T-cell (primary cell): ENCODE measurements at places on chromosomes 12 and 14. TPM values are rescaled to one million over a fixed set of nuclear protein-coding genes. Genes with fewer than 3 reads are reported as not detected.

GRCh38 chr14:96083667-96084320 lies 44.6 kb downstream of the C14orf132 start:
- no peak for DNase-seq

Gene KCNH5
- total RNA-seq = not detected

Gene RIPK3
- total RNA-seq = 59.6 TPM

Gene GAS2L3
- 0.09 TPM for total RNA-seq

DNA sequence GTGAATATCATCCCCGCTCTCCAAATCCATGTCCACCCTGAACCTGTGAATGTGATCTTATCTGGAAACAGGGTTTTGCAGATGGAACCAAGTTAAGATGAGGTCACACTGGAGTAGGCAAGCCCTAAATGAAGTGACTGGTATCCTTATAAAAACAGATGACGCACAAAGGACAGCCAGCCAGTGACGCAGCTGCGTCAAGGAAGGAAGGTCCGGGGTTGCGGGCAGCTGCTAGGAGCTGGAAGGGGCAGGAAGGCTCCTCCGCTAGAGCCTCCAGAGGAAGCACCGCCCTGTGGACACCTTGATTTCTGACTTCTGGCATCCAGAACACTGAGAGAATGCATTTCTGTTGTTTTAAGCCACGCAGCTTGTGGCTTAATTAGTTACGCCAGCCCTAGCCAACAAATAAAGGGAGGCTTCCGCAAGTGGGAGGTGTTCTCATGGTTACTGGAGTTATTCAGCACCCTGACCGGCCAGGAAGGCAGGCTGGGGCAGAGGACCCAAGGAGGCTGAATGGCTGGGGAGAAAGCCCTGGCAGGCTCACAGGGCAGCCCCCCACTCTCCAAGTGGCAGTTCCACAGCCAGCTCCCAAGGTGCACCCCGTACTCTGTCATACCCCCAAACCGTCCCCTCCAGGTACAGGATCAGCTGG lies 127.6 kb upstream of the NCOR2 start:
- DNase-seq = no peak

DNA sequence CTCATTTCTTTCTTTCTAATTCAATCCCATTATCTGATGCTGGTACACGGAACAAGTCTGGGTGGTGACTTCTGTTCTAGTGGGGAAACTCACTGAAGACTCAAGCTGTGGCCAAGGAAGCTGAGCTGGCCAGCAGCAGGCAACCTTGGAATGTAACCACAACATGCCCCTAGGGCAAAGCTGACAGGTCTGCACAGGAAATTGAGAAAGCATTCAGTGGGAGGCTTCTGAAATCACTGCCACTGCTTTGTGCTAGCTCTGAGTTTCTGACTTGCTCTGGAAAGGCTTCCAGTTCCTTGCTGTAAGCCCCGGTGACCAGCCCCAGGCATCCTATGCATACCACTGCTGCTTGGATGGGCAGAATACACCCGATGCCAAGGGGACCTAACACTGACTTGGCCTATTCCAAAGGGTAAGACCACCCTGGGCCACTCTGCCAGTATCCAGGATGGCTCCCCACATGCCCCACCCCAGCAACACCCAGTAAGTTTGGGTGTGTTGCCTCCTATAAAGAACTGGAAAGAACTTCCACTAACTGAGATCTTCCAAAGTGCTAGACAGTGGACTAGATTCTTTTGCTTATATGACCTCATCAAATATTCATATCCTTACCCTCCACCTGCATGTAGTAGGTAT lies 84.5 kb upstream of the CDKN3 start:
- no peak for DNase-seq

DNA sequence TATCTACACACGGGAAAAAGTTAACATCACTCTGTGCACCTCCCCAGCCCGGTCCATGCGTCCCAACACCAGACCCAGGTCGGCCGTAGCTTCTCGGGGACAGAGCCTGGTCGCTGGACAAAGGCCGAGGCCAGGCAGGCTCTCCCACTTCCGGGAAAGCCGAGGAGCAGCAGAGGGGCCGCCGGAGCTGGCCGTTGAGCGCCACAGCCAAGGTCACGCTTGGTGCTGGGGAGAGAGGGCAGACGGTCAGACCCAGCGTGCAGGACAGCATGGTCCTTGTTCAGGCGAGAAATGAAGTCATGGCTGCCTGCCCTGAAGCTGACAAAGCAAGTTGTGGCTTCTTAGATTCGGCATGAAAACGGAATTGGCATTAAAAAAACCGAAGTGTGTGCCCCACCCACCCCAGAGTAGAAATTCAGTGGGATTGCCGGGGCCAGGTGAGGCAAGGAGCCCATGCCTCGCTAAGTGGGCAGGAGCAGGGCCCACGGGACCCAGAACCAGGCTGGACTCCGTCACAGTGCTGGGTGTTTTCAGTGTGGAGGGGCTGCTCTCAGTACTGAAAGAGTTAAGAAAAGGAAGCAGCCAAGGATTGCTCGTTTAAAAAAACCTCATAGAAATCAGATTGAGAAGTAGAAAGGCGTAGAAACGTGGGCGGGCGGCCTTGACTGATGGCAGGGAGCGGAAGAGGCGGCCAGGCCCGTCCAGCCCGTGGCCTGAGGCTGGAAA lies 4.3 kb downstream of the ARL6IP4 start:
- no peak for DNase-seq

Gene CEBPE
- 0.44 TPM for total RNA-seq

DNA sequence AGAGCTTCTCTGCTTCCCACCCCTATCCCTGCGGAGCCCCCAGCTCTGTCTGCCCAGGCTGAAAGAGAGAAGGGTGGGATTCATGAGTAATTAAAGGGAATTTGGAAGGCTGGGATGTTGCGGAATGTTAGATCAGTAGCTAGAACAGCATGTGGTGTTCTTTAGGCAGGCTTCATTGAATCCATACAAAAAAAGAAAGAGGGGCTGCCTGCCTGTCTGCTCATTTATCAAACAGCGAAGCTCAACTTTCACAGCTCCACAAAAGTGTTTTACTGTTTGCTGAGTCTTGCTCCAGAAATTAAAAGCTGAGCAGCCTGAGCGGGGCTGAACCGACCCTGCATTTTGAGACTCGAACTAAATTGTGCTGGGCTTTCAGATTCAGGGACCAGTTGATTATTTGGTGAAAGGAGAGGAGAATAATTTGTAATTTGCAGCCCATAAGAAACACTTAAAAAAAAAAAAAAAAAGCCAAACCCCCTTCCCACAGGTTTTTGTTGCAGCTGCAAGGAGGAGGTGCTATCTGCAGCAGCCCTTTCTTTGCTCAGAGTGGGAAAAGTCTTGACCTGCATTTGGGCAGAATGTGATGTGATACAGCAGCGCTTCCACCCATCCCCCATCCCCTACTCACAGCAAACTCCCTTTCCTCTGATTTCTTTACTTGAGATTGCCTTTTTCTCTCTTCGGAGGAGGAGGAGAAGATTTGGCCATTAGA lies 89.7 kb downstream of the RFX4 start:
- no peak for DNase-seq

DNA sequence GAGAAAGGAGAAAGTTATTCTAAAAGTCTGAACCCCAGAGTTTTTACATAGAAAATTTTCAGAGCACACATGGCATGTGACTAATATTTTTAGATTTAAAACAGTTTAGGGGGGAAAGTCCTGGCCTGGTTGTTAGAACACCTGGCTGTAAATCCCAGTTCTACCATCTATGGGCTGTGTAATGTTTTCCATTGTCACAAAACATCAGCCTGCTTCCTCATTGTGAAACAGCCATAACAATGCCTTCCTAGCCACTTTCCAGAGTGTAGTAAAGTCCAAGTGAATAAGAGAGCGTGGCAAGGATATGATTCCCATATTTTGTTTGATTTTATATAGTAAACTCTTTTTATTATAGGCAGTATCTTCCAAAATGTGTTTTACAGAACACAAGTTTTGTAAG lies 310.0 kb upstream of the DCN start:
- no peak for DNase-seq

- DNase-seq = no peak
Measured at GRCh38 chr14:22416193-22416592, 172.8 kb downstream of the DAD1 start.

DNA sequence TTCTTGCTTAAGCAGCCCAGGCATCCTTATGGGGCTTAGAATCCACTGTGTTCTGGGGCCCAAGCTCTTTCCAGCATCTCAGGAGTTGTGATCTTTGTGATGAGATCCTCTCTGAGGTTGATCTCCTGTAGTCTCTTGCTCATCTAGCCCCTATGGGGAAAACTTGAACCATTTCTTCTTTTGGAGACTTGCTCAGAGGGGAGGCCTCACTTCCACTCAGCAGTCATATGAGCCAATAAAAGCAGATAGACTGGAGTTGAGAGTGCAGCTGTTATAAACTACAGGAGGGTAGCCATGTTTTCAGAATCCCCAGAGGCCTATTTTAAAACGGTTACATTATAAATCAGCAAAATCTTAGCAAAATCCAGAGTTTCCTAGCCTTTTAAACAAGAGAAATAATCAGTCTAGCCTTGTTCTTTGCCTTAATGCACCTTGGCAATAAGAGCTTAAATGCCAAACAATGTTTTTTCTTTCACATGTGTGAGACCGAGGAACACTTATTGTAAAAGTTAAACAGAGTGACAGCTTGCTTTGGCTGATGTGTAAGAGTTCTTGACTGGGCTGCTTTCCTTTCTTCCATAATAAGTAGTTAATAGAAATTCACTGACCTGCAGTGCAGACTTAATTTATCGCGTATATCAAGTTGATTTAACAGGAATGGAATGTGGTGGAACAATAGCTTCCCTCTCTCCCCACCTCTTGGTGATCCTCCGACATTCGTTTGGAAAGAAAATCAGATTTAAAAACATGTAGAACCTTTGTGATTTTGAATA lies 168.3 kb downstream of the NEDD1 start:
- DNase-seq = no peak

Gene CYP27B1
- 1.2 TPM for total RNA-seq

Gene DDX23
- 158 TPM for total RNA-seq

DNA sequence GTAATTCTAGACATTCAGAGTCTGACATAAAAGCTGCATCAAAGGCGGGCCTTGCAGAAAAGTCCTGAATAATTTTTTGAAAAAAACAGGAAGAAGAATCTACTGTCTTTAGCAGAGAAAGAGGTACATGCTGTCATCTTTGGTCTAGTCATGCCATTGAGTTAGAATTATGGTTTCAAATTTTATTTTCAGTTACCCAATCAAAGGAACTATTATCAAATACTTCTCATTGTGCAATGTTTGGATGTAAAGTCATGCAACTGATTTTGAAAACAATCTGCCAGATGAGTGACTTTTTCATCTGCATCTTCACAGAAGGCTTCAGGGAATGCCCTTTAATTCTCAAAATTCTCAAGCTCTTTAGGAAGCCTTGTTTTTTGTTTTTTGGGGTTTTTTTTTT lies 803.5 kb downstream of the FLRT2 start:
- no peak for DNase-seq

- DNase-seq = no peak
Measured at GRCh38 chr12:8779281-8779680, 43.1 kb upstream of the A2ML1 start.

GRCh38 chr12:108565146-108565545 lies 2.8 kb downstream of the ISCU start:
- DNase-seq = no peak

DNA sequence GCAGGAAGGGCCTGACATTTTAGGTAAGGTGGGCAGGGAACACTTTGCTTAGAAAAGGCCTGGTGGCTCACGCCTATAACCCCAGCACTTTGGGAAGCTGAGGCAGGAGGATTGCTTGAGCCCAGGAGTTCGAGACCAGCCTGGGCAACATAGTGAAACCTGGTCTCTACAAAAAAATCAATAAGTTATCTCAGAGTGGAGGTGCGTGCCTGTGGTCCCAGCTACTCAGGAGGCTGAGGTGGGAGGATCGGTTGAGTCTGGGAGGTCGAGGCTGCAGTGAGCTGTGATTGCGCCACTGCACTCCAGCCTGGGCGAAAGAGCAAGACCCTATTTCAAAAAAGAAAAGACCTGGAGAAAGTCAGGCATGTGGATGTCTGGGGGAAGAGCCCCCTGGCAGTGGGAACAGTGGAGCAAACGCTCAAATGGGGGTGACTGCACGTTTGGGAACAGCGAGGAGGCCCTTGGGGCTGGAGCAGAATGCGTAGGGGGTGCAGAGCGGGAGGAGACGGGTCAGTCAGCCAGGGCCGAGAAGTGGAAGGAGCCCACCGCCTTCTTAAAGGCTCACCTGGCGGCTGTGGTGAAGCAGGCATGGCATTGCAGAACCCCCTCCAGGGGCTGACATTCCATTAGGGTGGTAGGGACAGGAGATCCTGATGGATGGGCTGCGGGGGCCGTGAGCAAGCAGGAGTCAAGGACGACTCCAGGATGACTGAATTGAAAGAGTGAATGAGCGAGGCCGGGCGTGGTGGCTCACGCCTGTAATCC lies 6.2 kb upstream of the KIF26A start:
- no peak for DNase-seq

GRCh38 chr12:52305921-52306705 lies 14.8 kb upstream of the KRT81 start:
- DNase-seq = no peak

- DNase-seq = no peak
Measured at GRCh38 chr12:76669981-76670380, 93.9 kb upstream of the ZDHHC17 start.

Gene KRT73
- 37.9 TPM for total RNA-seq

GRCh38 chr12:56040963-56041551 lies 661 bp upstream of the RPS26 start:
- DNase-seq = no peak

- no peak for DNase-seq
Measured at GRCh38 chr14:95620659-95621059, 65.6 kb upstream of the TCL1B start.

Gene FAM222A
- total RNA-seq = 0.95 TPM
